ENCODE measurements at places on chromosomes 4 and X.

DNA sequence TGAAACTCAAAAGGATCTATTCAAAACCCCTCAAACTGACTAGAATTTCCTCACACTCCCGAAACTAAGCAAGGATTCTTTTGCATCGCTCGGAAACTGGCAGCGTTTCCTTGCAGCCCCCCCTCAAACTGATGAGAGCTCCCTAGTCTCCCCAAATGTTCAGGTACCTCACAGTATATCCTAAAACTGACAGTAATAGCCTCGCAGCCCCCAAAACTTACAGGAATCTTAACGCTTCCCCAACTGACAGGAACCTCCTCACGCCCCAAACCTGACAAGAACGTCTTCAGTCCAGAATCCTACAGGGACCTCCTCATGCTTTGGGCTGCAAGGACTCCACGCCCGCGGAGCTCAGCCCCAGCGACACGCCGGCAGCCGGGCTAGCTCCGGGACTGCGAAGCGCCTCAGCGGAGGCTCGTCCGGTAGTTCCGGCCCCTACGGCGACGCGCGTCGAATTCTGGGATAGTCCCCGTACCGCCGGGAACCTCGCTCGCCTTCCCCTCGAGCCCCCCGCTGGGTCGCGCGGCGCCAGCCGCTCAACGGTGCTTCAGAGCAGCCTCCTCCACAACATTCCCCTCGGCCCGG lies 640 bp downstream of the PHF8 start:
- DNase-seq = no peak

DNA sequence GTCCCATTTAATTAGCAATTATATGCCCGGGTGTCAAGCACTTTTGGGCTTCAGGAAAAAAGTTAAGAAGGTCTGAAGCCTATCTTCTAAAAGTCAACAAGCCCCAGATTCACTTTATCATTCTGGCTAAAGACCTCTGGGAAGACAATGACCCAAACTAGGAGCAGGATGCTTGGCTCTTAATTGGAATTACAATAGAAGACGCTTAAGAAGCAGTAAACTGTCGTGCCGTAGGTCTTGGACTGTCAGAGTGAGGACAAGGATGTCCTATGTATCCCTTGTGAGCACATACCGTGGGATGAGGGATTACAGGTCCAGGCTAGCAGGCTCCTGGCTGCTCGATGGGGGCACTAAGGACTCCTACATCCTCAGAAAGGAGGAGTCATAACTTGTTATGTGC lies 3.2 kb upstream of the ARHGAP36 start:
- no peak for DNase-seq

GRCh38 chrX:134551376-134552048 lies 91.5 kb downstream of the HPRT1 start:
- no peak for DNase-seq

DNA sequence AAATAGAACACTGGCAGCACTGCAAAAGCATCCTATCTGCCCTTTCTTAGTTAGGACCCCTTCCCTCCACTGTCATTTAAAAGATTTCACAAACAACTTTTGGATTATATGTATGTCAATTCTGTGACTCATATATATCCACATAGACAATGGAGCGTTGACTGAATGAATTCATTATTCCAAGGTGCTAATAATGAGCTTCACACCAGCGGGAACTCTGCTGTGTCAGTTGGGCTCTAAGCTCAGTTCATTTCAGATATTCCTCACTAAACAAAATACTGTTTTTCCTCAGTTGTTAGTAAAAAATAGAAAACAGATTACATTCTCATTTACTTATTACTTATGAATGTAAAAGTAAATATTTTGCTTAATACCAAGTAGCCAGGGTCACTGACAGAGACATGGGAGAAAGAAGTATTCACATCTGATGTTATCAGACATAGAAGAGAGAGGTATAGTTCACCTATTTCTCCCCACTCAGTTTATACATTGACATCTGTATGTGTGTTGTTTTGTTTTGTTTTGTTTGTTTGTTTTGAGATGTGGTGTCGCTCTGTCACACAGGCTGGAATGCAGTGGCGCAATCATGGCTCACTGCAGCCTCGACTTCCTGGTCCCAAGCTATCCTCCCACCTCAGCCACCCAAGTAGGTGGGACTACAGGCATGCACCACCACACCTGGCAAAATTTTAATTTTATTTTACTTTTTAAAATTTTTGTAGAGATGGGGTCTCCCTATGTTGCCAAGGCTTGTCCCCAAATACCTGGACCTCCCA lies 10.9 kb downstream of the NFKB1 start:
- no peak for DNase-seq

GRCh38 chrX:3699821-3700381 lies 13.5 kb downstream of the PRKX start:
- DNase-seq = no peak

- DNase-seq = no peak
These were observed 26.9 kb upstream of the PASD1 start for GRCh38 chrX:151536571-151536970.

DNA sequence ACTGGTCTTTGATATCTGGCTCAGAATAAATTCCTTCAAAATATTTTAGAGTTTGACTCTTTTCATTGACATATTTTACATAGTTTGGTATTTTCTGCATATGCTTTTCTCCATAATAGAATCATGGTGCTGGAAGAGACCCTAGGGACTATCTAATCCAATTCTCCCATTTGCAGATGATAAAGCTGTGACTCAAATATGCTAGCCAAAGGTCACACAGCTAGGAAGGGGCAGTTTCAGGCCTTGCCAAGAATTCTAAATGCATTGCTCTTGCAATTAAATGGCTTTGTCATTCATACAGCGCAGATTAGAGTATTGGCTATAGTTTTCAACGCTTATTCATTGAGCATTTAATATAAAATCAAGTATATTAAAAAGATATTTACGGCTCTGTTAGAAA lies 374.1 kb upstream of the RASGEF1B start:
- no peak for DNase-seq

DNA sequence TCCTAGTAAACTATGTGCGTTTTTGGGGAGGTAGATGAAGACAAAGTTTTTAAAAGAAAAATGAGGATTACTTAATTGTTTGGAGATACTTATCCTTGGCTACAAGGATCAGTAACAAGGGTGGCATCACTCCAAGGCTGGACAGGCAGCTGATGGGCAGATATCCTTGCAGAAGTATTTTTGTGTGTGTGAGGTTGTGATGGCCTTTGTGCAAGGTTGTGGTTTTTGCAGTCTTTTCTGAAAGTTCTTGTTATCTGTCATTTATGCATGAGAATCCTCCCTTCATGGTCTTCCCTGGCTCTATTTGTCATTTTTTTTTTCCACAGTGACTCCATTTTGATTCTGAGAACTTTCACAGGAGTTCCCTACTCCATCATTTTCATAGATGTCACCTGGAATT lies 96.0 kb upstream of the C1GALT1C1 start:
- DNase-seq = no peak

DNA sequence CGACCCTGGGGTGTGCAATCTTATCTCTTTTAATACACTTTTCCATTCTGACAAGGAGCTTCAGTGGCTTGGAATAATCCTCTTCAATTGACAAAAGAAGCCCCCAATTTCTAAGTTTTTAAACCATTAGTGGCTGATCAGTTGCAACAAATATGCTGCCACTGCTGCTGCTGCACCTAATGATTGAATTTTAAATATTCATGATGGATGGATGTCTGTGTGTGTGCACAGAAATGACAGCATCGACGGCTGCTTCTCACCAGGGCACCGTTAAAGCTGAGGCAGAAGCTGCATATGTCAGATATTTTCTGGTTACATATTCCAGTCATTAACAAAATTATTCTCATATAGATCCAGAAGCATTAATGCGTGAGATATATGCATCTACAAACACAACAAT lies 182.4 kb downstream of the MGST2 start:
- DNase-seq = no peak

- DNase-seq = no peak
These were observed 91.8 kb downstream of the SHISA3 start for GRCh38 chr4:42489095-42489494.

All from lower lobe of right lung (tissue), 2 donors.